ENCODE measurements at places on chromosomes 4 and X.
A peak's percentile ranks its signal among the peaks of the same experiment; 100 is the strongest.

GRCh38 chr4:57159866-57160265 lies 49.7 kb upstream of the IGFBP7 start:
- no peak for DNase-seq

- DNase-seq: no peak
Observed at GRCh38 chr4:16116493-16116990, 32.7 kb upstream of the PROM1 start.

DNA sequence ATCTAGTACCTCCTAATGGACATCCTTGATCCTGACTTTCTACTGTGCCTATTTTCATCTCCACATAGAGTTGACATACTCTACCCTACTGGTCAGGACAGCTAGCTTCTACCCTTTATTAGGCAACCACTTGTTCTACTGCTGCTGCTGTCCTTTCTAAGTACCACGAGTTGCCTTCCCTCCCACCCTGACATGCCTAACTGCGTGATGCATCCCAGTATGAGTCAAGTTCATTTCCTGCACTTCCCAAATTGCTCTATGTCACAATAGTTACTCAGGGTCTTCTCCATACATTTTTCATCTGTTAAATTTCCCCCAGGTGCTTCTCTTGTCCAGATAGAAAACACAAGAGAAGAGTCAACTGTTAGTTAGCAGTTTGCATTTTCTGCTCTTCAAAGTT lies 133.4 kb downstream of the TBC1D19 start:
- DNase-seq: no peak

GRCh38 chr4:2364654-2365053 lies 53.8 kb downstream of the ZFYVE28 start:
- DNase-seq: peak; percentile 66

GRCh38 chrX:80879143-80879542 lies 69.5 kb upstream of the BRWD3 start:
- DNase-seq: no peak

DNA sequence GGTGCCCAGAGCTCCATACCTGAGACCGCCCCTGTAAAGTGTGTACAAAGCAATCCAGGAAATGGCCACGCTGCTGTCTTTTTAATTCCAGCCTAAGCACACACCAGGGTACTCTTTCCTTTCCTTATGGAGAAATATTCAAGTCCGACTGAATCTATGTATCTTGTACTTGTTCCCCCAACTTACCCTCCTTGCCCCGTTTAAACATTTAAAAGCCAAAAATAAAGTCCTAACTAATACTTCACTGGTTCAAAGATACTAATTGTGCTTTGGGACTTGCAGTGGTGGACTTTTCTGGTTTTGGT lies 731 bp upstream of the AMMECR1 start:
- DNase-seq: no peak

- no peak for DNase-seq
Observed at GRCh38 chr4:168759321-168759720, 250.7 kb downstream of the CBR4 start.

- DNase-seq: no peak
Observed at GRCh38 chr4:121819216-121819965, 4.3 kb downstream of the CCNA2 start.

GRCh38 chrX:106726485-106727437 lies at the start of gene RNF128:
RNF128 (plus strand) TSS chrX:106726701; CDS start chrX:106726914, 213 bp downstream.
- DNase-seq: peak; percentile 3

DNA sequence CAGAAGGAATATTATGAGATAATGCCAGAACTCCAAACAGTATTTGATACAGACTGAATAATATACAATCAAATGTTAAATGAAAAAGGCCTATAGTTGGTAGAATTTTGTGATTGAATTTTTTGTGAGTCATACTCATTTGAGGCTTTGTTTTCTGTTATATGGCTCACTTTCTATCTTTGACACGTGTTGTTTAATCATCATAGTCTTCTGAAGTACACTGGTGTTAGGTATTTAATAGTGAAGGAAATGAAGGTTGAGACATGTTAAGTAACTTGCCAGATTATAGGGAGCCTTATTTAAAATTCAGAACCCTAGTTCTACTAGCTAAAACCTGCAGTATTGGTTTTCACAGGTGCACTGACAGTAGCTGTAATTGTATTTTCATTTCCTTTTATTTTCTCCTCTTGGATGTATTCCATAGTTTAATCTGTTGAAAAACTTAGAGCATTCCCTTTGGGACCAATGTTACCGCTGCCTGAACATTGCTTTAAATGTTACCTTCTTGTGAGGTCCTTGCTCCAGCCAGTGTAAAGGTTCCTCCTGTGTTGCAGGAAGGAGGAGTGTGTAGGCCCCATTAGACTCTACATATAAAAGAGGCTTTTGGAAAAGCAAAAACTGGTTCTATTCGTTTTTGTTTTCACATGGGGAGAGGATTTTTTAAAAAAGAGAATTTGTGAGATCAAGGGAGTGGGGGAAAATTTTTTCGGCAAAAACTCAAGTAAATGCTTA lies 224.1 kb downstream of the ARHGAP10 start:
- DNase-seq: no peak

- no peak for DNase-seq
Observed at GRCh38 chr4:148057516-148057915, 325.6 kb downstream of the ARHGAP10 start.

DNA sequence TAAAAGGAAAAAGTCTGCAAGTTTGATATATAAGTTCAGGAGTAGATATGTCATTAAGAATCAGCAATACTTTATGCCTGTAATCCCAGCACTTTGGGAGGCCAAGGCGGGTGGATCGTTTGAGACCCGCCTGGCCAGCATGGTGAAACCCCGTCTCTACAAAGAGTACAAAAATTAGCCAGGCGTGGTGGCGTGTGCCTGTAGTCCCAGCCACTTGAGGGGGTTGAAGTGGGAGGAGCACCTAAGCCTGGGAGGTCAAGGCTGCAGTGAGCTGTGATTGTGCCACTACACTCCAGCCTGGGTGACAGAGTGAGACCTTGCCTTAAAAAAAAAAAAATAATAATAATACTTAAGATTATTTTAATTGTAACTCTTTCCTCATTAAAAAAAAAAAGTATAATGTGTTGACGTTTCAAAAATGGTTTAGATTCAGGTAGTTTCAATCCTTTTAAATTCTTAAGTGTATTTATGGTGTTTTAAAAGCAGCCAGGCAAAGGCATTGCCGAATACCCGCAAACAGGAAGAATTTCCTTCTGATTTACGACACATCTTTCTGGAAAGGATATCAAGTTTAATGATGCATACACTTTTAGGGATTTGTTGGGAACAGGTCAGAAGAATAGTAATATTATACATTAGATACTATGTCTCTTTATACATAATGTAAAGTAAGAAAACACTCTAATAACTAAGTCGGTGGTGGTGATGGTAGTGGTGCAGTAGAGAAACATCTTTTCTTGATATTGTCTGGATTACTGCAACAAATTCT lies 80.9 kb downstream of the KDM6A start:
- DNase-seq: no peak

GRCh38 chrX:45007598-45007997 lies 134.6 kb downstream of the KDM6A start:
- no peak for DNase-seq

GRCh38 chrX:45716750-45717149 lies 516.1 kb upstream of the DIPK2B start:
- no peak for DNase-seq

GRCh38 chr4:83285055-83285407 lies 433 bp upstream of the COQ2 start:
- peak; percentile 9 for DNase-seq

- no peak for DNase-seq
Observed at GRCh38 chrX:49838374-49838773, 9.3 kb downstream of the PAGE4 start.

GRCh38 chr4:37066159-37066558 lies 178.4 kb upstream of the NWD2 start:
- DNase-seq: no peak

DNA sequence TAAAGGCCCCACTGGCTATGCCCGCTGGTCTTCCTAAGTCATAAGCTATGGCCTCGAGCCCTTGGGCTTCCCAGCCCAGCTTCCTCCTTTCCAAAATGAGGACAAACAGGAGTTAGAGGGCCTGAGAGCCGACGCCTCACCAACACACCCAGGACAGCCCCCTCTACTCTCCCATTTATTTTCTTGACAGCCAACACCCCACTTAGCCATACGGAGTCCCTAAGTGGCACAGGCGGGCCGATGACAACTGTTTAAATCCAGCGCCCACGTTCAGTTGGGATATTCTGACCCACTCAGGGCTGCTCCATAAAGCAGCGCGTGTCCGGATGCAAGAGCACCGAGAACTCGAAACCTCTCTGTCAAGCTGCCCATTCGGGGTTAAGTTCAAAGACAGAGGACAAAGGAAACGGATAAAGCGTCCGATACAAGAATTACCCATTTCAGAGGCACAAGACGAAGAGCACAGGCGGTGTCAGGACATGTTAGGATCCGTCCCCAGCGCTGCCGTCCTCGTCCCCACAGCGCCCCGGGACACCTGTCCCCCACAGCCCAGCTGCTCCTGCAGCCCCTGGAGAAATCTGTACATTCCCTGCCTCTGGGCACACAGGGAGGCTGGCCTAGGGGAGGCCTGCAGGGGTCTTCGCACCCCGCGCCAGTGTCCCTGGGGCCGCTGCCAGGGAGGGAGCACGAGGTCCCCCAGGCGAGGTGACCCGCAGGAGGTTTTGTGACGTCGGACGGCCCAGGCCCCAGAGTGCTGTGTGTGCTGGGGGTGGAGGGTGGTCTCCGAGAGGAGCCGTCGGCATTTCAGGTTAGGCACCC lies 1.2 kb downstream of the PRKX start:
- no peak for DNase-seq

DNA sequence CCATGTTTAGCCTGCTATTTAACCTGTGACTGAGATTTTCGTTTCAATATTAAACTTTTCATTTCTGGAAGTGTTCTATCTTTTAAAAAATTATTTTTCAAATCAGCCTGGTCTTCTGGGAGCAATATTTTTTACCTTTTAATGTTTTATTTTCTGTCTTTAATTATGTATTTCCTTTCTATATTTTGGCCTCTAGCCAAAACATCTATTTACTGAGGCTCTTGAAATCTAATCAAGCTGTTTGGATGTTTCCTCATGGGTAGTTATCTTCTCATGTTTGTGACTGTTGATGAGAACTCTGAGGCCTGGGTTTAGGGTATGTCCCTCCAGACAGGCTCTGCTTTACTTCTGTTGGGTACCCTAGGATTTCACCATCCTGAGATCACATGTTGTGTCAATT lies 10.3 kb upstream of the SLC10A4 start:
- no peak for DNase-seq

- DNase-seq: no peak
Observed at GRCh38 chrX:1717373-1717772, 102.5 kb downstream of the ASMT start.

DNA sequence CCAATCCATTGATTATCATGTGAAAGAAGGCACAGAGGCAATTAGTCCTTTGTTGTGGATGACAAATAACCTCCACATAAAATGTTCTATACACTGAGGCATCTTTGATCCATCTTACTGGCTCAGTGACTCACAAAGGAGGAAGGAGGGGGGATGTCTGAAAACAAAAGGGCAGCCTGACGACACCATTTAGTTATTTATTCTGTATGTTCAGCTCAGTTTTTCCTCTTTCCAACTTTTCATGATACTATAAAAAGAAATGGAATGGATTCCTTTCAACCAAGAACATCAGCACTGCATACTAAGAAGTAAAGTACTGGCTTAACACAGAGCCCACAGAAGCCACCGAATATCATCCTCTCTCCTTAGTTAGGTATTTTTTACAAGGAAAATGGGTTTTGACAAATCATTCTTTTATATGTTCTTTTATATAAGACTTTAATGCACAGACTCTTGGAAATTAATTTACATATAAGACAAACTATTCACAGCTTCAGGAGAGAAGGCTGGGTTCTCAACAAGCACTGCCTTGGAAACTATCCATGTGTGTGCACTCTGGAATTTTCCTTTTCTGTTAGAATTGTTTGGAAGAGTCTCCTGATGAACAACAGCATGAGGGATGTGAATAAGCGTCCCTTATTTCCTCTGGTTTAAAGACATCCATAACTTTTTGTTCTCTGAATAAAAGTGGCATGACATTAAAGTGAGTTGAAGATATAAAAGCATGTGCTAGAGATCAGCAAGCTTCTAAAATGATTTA lies 135.6 kb downstream of the TSPAN5 start:
- DNase-seq: no peak

- DNase-seq: no peak
Observed at GRCh38 chr4:83677656-83678055, 141.7 kb downstream of the GPAT3 start.

DNA sequence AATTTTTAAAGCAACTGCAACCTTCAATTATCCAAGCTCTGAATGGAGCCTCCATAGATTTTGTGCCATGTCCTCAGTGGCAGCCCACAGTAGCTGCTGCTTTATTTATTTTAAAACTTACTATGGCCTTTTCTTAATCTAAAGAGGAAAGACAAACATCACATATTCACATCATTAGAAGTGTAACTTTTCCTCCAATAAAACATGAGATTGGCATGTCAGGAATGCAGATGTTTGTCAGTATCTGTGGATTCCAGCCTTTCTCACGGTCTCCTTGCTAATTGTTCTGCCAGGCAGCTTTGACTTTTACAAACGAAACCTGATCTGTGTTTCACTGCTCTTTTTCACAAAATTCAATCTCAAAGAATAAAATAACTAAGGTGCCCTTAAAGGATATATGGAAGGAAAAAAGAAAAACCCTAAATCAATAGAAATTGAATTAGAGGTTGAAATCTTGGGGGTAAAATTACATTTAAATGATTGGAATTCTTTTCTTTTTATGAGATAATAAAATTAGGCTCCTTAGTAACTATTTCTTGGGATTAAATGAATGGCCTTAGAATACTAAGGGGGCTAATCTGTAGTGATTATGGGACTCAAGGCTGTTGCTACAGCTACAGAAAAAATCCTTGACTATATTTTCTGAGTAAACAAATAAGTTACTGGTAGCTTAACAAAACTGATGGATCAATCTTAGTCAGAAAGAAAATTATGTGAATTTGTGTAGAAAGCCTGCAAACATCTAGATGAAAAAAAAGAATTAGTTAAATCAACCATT lies 151.3 kb downstream of the RTL9 start:
- no peak for DNase-seq

- DNase-seq: no peak
Observed at GRCh38 chr4:109631532-109632108, 71.6 kb downstream of the MCUB start.

- no peak for DNase-seq
Observed at GRCh38 chrX:10875995-10876394, 235.1 kb upstream of the HCCS start.

DNA sequence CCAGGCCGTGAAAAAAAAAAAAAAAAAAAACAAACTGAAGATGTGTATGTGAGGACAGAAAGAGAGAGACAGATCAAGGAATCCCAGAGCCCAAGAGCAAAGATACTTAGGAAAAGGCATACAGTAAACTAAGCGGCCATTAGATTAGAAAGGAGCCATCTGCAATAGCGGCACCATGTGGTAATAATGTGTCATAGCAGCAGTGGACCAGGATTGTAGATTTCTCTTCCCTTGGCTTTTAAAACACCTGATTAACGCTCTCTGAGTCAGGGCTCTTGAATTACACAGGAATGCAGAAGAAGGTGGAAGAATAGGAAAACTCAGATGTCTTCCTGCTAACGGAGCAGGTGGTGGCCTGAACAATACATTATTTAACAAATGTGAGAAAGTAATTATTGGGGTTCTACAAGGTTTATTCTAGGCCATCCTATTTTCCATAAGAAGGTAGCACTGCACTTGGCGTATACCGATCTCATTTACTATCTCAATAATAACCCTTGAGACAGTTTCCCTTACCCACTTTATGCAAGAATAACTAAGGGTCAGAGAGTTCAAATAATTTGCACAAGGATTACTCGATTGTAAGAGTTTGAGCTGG lies 182.7 kb downstream of the KCNIP4 start:
- DNase-seq: peak; percentile 10

- no peak for DNase-seq
Observed at GRCh38 chrX:68718443-68718820, 71.0 kb downstream of the STARD8 start.

GRCh38 chr4:109754093-109754857 lies 24.4 kb upstream of the PLA2G12A start:
- DNase-seq: no peak
